Astrocyte (in vitro differentiated cells and primary cell): ENCODE measurements at places on chromosomes 11 and 22.
A peak's percentile ranks its signal among the peaks of the same experiment; 100 is the strongest.

GRCh38 chr22:45942344-45942743 lies 34.6 kb downstream of the WNT7B start:
- DNase-seq = no peak

DNA sequence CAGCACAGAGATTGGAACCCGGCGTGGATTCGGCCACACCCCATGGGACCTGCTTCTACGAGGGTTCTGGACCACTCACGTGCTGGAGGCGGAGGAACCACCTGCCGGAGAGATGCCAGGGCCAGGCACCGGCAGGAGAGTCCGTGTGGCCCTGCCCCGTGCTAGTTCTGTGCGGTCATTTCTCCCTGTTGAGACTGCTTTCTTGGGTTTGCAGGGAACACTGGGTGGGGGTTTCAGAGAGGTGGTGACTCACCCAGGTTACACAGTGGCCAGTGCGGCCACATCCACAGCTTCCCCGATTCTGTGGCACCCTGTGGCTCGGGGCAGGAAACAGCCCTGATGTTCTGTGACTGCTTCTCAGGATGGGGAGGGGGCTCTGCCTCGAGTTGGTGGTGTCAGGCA lies 3.6 kb upstream of the PHLDA2 start:
- peak; percentile 50 for DNase-seq

- no peak for DNase-seq
These were observed 47.5 kb downstream of the SC5D start for GRCh38 chr11:121340032-121340580.

DNA sequence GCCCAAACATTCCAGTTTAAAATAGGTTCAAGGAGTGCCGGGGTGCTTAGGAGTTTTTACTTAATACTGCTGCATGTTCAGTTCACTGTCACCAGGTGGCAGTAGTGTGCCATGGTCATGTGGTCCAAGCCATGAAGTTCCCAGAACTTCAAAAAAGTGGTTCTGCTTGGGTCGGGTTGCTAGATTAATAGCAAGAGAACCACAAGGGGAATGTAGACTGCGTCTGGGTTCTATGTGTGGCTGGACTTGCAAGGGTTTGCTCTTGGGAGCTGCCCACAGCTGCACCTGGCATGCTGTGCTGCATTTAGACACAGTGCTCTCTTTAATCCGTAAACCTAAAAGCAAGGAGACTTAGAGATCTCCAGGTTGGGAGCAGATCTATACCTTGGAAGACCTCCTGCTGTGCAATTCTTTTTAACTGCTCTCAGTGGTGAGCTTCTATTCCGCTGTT lies 6.5 kb upstream of the SPON1 start:
- peak; percentile 29 for DNase-seq

DNA sequence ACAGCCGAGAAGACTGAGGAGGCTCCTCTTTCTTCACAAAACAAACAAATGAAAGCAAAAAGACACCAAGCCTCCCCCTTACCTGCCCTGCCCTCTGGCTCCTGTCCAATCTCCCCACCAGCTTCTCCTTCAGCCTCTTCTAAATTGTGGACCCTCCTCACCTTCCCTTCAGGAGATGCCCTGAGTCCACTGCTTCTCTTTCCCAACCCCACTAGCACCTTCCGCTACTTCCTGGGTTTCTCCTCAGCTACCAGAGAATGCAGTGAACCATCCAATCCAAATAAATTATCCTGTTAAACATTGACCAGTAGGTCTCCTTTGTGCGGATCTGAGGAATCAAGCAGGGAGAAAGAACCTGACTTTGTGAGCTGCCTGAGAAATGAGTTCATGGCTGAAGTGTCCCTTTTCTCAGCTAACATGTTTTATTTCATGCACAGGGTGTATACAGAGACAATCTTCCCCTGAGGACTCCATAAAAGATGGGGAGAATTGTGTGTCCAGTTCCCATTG lies 63.2 kb upstream of the VPREB1 start:
- no peak for DNase-seq

DNA sequence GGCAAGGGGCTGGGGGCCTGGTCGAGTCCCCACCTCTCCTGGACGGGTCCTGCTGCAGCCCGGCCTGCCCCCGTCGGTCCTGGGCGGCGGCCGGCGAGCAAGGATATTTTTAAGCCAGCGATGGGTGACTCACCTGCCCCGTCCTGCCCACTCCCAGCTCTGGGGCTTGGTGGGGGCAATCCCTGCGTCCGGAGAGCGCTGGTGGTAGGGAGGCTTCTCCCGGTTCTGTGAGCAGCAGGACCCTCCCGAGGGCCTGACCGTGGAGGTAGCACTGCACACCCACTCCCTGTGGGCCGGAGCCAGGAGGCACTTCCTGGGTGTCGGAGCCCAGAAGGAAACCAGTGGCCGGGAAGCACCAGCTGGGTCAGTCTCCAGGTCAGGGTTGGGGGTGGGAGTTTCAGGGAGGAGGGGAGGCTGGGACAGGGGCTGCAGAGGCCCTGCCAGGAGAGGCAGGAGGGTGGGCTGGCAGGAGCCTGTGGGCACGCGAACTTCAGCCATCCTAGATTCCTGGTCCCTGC lies 467 bp downstream of the EPS8L2 start:
- DNase-seq = peak; percentile 22

- no peak for DNase-seq
These were observed 548.0 kb upstream of the LUZP2 start for GRCh38 chr11:23948851-23949250.

GRCh38 chr11:6206456-6207180 lies 1.3 kb downstream of the C11orf42 start:
- peak; percentile 30 for DNase-seq
